ENCODE measurements at places on chromosomes 2 and 18.

DNA sequence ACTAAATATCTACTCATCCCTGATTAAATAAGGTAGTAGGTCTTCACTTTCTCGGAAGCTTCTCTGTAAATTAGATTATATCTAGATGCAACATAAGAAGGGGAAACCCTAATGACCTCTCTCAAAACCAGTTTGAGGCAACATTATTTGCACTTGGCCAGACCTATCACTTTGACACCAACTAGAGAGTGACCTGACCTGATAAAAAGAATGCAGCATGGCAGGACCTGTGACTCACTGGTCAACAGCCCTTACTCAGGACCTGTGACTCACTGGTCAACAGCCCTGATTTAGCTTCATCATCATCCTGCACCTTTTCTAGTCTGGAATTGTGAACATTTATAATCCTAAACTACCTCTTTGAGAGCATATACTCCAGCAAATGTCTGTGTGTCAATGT, 1957.7 kb upstream of the CELF4 start:
- DNase-seq, result no peak

DNA sequence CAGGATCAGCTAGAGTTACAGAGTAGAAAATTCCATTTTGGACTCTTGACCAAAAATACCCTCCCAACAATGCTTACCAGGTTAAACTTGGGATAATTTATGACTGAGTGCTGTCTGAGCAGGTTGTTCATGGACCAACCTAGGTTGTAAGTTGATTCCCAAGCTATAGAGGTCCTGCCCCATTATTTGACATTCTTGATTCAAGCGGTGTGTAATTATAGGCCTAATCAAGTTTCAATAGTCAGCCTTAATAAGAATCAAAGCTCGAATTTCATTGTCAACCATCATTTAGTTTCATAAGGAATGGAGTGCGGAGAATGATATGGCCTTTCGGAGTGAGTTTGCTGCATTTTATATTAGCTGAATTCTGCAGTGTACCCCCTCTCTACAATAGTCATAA, 152.8 kb upstream of the FIGN start:
- DNase-seq, result no peak

- DNase-seq, result no peak
These were observed 293.3 kb upstream of the PARD3B start for GRCh38 chr2:204251998-204252376.

- no peak for DNase-seq
These were observed 190.3 kb downstream of the IRS1 start for GRCh38 chr2:226609366-226609765.

- DNase-seq, result no peak
These were observed 2.4 kb downstream of the NFE2L2 start for GRCh38 chr2:177262092-177262491.

GRCh38 chr2:52880872-52881271, 886.7 kb upstream of the CHAC2 start:
- DNase-seq, result no peak

GRCh38 chr2:202113571-202114142, 40.6 kb downstream of the KIAA2012 start:
- DNase-seq, result no peak

DNA sequence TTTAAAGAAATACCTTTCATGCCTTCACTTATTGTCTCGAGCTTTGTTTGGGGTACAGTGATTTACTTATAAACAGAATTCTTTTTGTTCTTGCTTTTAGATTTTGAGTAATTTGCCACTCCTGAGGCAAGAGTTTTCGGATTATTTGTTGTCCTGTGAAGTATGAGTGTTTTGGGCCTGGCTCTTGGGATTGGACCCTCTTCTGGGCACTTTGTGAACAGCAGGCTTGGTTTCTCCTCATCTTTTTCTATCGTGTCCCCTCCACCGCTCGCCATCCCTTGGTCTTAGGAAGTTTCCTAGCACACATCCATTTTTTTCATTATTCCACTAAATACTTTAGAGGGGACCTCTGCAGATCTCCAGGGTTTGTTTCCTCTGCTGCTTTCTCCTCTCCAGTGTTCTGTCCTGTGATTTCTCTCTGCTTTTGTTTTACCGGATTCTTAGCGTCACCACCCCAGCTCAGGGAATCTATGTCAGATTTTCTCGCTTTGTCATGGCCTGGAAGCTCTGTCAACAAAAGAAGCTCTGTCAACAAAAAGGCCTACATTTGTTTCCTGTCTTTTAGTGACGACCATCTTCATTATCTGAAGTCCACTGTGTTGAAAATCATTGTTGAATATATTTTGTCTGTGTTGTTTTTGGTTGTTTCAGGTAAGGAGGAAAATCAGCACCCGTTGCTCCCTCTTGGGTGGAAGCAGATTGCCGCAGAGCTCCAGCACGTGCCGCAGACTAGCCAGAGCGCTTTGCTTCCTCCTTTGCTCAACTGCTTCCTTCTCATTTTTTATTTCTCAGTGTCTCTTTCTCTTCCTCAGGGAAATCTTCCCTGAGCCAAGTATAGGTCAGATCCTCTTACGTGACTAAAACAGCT, 27.8 kb downstream of the ANKRD62 start:
- DNase-seq, result no peak

GRCh38 chr18:55863391-55863706, 275.4 kb upstream of the TCF4 start:
- no peak for DNase-seq

- no peak for DNase-seq
These were observed 68.4 kb upstream of the CTDP1 start for GRCh38 chr18:79611040-79611681.

DNA sequence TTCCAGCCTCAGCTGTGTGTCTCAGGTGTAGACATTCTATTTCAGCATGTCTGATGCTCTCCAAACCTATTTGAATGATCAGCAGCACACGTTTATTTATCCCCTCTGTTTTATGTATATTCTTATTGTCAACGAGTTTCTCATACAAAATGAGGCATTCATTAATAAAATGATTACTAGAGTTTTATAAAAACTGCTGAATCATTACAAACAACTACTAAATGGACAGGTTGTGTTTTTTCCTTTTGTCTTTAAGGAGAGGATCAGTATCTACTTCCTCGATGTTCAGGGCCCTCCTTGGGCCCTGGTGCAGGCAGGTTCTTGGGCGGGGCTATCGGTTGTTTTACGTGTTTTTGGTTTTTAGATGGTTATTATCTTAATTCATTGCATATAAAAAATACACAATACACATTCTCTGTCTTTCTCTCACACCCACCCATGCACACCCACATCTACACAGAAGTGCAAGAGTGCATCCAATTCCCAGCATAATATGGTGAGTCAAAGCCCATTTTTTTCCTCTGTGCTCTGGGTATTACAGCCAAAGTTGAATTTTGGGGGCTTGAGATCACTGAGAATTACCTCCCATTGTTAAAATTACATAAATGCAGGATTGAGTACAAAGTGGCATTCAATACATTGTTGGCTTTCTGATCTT, 24.2 kb downstream of the LPIN1 start:
- no peak for DNase-seq

DNA sequence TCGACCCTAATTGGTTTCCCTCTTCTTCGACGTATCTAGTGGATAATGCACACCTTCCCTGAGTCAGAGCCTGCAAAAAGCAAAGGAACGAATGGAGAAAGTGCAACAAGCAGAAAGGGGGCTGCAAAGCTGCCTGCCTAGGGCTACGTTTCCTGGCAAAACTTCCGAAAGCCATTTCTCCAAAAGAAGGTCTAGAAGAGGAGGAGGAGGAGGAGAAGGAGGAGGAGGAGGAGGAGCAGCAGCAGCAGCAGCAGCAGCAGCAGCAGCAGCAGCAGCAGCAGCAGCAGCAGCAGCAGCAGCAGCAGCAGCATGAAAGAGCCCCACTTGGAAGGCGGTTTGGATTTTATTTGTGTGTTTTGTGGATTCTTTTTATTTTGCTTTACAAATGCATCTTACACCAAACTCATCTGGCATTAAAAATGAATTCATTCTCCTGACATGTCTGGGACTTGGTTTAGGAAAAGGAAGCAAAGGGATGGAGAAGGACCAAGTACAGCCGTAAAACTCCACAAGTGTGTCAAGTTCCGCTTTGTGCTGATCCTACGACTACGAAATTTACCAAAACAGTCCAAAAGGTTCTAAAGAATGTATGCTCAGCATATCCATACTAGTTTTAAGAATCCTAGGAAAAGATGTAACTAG, 2.0 kb downstream of the TCF4 start:
- DNase-seq, result no peak

DNA sequence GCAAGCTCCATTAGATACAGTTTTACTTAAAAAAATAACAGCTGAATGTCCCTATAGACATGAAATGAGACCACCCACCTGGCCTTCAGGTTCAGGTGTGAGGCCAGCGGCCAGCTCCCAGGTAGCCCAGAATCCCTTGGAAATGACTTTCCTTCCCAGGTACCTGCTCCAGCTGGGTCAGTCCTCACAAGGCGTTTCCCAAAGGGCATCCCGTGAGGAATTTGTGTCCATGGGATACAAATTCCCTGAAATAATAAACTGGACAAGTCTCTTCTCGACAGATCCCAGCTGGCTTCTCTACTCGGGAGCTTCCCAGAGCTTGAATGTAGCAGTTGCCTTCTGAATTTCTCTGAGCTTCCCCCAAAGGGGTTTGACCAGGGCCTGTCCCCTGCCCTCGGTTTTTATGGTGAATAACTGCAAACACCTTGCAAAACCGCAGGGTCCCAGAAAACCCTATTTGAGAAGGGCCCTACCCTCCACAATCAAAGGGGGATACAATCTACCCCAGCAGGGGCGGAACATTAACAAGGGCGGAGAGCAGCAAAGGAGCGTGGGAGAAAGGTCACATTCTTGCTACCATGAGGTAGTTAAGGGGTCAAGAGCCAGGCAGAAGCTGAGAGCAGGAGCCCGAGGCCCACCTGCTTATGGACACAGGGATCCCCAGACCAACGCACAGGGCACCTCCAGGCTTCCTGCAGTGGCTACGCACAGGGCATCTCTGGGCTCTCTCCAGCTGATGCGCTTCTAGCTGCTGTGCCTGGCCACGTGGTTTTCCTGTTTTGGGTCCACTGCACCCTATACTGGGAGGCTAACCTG, 107.7 kb downstream of the HDAC4 start:
- no peak for DNase-seq

DNA sequence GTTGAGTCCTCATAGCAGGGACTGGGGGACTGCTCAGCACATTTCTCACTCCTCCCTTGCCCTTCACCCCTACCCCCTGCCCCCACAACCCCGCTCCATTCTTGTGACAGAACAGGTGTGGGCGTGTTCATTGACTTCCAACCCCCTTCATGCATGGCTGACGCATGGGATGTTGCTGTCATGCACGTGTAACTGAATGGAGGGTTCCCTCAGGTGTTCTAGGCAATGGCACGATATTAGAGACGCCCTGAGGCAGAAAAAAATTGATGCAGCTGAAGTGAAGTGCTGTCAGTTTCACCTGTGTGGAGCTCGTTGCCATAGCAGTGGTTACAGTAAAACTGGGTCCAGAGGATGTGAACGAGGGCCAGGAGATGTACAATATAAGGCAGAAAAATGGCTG, 6.5 kb upstream of the THOC1 start:
- no peak for DNase-seq

- DNase-seq, result no peak
These were observed 24.9 kb downstream of the ACAA2 start for GRCh38 chr18:49788327-49788898.

GRCh38 chr2:219643084-219643473, 15.6 kb downstream of the SLC4A3 start:
- no peak for DNase-seq

GRCh38 chr2:1817256-1818051, 73.1 kb upstream of the PXDN start:
- DNase-seq, result no peak

DNA sequence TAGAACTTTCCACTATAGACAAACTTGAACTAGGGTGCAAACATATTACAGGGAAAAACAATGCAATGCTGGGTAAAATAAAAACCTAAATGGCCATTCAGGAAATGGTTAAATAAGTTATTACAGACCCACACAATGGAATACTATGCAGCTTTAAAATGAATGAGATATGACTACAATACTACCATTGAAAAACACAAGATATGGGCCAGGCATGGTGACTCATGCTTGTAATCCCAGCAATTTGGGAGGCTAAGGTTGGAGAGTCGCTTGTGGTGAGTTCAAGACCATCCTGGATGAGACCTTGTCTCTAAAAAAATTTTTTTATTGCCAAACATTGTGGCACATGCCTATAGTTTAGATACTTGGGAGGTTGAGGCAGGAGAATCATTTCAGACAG, 6.8 kb downstream of the PECR start:
- DNase-seq, result no peak

- DNase-seq, result no peak
These were observed 22.5 kb downstream of the C1QL2 start for GRCh38 chr2:119136093-119136492.

- peak; percentile 38 for DNase-seq
These were observed 3.0 kb upstream of the SKOR2 start for GRCh38 chr18:47254341-47254939.

DNA sequence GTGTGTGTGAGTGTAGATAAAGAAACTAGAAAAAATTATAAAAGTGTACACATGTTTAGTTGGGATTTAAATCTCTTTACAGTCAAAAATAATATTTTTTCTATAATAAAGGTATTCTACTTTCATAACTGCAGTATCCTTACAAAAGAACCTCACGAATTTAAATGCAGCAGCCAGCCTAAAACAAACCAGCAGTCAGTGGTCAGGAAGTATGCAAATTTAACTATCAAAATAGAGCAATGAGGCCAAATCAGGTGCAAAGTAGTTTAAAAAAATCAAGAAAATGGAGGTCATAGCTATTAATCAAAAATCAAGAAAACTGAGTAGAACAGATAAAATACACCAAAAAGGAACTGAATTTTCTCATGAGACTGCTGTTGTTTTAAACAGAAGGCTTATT, 407.1 kb downstream of the CDH19 start:
- DNase-seq, result no peak

GRCh38 chr2:24022975-24023575, 13.2 kb downstream of the MFSD2B start:
- no peak for DNase-seq

DNA sequence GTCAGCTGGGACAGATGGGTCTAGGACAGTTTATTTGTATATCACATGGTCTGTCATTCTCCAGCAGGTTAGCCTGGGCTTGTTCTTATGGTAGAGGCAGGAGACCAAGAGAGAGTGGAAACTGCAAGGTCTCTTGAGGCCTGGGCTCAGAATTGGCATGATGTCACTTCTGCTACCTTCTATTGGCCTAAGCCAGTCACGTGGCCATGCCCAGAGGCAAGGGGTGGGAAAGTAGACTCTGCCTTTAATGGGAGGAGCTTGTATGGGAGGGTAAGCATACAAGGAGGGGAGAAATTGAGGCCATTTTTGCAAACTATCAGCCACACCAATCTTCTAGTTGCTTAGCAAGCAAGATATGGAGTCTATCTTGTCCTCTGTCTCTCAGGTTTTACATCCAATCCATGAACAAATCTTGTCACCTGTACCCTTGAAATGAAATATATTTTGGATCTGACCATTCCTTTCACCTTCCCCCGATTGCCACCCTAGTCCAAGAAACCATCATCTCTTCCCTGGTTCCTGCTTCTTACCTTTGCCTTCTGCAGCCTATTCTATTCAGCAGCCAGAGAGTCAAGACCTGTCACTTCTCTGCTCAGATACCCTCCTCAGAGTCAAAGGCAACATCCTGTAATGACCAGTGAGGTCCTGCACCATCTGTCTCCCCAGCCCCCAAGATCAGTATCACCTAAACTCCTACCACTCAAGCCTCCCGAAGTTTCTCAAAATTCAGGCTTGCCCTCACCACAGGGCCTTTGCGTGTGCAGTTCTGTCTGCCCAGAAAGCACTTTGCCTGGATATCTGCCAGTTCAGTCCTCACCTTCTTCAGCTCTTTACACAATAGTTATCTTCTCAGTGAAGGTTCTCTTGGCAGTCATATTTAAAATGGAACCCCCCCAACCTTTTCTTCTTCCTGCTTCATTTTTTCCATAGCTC, 240.0 kb downstream of the LOXHD1 start:
- no peak for DNase-seq

GRCh38 chr18:59062643-59063006, 77.1 kb upstream of the SEC11C start:
- DNase-seq, result no peak

Data from left renal pelvis (tissue), 4 donors.